ENCODE measurements at places on chromosomes 12 and 14. TPM values are rescaled to one million over a fixed set of nuclear protein-coding genes. Genes with fewer than 3 reads are reported as not detected.

The CAPRIN2 gene
- total RNA-seq = 30.4 TPM

The ENDOU gene
- not detected for total RNA-seq

The MAP1LC3B2 gene
- total RNA-seq = 0.28 TPM

The DDN gene
- under 0.01 TPM for total RNA-seq

The INHBC gene
- total RNA-seq = not detected

The RHOJ gene
- 3.4 TPM for total RNA-seq

The SLC7A8 gene
- total RNA-seq = 2.3 TPM
